Retina (tissue), 1 donor: ENCODE measurements at places on chromosomes 4 and X.

DNA sequence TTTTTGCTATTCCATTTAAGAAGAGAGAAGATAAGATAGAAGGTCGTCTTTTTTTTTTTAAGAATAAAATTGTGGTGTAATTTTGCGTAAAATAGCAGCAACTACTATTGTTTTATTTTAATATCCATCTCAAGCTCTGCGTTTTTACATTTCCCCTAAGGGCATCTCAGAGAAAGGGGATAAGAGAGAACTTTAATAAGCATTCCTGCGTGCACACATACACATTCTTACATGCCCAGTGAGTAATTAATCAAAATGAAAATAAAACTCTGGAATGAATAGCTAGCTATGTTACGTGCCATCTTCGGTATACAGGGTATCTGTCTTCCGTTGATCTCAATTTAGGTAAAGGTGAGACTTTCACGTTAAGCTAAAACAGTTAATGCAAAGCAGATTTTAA, 200.3 kb upstream of the TENM3 start:
- DNase-seq: no peak

DNA sequence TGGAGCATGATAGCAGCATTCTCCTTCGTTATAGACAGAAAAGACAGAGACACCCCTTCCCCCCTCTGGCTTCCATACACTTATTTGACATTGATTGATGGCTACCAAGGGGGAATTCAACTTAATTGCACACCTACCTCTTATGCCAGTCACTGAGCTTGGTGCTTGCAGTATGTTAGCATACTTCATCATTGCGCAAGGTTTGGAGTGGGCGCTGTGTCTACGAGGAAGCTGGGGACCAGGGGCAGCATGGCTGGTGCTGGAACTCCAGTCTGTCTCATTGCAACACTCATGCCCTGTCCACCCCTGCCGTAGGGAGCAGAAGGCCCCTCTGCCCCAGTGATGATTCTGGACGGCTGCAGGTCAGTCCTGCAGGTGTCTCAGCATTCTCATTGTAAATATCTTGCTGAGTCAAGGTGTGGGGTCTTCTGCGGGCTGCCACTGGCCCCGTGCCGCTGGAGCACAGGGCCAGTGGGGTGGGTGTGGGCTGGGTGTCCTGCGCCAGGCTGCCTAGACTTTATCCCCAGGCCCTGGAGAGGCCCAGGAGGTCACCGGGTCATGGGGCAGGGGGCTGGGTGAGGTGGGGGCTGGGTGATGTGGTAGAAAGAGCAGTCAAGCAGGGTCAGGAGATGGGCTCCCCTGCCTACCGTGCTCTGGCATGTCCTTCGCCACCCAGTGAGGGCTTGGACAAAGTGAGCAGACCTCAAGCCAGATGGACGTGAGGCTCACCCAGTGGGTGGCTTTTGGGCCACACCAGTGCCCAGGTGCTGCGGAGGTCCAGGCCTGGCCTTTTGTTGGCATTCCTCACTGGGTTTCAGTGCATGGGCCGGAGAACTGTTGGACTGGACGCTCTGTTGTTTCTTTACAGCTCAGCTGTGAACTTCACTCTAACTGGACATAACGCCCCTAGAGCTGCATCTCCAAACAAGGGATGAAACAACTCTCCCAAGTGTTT, 85.5 kb downstream of the PSAPL1 start:
- no peak for DNase-seq

DNA sequence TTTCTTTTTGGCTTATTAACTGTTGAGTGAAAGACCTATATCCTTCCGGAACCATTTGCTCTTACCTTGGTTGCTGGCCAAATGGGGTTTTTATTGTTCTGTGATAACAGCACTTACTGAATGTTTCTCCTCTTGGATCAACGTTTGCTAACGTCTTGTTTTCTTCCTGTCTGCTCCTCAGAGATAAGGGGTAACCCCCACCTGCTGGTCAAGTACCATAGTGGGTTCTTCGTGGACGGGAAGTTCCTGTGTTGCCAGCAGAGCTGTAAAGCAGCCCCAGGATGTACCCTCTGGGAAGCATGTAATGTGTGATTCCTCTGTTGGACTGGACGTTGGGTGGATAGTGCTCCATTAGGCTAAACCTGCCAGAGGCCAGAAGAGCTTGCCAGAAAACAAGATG, 15.3 kb downstream of the BMX start:
- no peak for DNase-seq

DNA sequence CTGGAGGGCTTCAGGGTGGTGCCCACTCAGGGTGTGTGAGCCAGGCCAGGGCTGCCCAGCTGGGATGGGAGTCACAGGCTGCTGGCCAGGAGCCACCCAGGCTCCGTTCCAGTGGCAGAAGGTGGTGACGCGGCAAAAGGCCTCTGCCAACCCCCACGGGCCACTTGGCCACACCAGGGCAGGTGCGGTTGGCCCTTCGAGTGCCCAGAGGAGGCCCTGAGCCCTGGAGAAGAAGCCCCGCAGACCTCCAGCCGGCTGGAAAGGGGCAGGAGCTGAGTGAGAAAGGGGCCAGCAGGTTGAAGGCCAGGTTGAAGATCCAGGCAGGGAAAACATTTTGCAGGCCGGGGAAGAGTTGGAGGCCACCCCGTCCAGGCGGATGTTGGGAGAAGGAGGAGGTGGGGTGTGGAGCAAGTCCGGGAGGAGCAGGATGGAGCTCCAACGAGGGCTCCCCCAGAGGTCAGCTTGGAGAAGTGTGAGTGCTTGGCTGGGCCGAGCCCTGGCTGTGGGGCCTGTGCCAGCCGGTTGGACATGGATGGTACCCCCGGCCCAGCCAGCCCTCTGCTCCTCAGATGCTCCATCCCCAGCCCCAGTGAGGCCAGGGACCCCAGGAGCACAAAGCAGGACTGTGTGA, 2.8 kb upstream of the CPLX1 start:
- peak; percentile 48 for DNase-seq

DNA sequence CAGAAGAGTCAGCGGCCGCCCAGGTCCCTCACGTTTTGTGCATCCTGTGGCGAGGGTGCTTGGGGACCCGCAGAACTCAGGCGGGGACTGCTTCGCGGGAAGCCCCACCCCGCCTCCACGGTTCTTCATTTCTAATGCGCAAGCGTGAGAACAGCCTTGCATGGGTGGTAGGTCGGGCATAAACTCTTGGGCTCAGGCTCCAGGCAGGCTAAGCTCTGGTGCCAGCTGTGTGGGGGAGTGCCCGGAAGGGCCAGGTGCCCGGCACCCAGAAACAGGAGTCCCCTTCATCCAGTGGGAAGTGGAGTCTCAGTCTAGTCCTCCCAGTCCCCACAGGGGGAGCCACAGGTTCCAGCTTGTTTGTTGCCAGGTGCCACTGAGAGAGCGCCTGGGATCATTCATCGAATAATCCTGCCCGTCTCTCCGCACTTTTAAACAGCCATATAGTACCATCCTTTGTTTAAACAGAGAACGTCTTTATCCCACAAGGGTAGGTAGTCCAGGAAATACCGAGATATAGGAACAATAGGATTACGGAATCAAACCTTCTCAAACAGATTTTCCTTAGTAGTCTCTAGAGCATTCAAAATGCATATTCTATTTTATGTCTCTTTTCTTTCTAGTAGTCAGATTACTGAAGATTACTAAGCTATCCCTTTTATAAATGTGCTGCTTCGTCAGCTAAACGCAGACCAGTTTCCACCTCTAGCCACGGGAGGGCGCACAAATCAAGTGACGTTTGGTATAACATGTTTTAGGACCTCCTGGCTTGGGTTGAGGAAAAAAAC, 12.7 kb upstream of the RBBP7 start:
- peak; percentile 66 for DNase-seq

- no peak for DNase-seq
Measured at GRCh38 chr4:79875344-79875899, 197.6 kb downstream of the ANTXR2 start.

DNA sequence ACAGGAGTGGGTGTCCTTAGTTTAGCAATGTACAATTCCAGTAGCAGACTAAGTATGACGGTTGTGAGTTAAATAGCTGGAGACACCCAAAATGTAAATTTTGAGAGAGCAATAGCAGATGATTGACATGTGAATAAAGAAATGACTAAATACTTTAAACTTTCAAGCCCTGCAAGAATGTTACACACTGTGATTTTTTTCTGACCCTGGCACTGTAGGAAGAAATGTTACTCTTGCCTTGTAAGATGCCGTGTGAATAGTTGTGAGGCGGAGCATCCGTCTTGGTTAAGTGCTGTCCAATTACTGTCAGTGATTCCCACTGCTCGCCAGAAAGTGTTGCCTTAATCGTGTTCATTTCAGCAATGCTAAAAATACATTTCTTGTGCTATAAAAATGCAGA, 1248.1 kb downstream of the RAPGEF2 start:
- no peak for DNase-seq
